ENCODE measurements at places on chromosomes 3 and 15. TPM values are rescaled to one million over a fixed set of nuclear protein-coding genes. Genes with fewer than 3 reads are reported as not detected.

GRCh38 chr3:55271549-55271948, 215.6 kb downstream of the WNT5A start:
- DNase-seq, result no peak

DNA sequence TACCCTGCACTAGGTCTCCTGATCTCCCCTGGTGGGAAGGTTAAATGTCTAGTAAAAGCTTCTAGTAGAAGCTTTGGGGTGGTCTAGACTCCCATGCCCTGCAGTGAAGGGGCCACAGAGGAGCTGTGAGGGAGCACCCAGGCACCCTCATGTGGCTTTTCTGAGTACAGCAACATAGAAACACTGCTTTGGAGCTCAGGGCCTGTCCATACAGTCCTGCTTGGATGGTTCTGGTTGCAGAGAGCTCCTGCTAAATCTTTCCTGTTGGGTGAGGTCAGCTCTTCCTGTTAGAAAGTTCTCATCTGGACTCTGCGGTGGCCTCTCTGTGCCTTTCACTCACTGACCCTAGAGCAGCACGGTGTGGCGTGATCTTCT, 47.8 kb downstream of the GPD1L start:
- no peak for DNase-seq

Gene PHLDB2
- polyA plus RNA-seq, result 65.7 TPM

Gene CSPG4
- 108 TPM for polyA plus RNA-seq
